ENCODE measurements at places on chromosomes 7 and 10.

DNA sequence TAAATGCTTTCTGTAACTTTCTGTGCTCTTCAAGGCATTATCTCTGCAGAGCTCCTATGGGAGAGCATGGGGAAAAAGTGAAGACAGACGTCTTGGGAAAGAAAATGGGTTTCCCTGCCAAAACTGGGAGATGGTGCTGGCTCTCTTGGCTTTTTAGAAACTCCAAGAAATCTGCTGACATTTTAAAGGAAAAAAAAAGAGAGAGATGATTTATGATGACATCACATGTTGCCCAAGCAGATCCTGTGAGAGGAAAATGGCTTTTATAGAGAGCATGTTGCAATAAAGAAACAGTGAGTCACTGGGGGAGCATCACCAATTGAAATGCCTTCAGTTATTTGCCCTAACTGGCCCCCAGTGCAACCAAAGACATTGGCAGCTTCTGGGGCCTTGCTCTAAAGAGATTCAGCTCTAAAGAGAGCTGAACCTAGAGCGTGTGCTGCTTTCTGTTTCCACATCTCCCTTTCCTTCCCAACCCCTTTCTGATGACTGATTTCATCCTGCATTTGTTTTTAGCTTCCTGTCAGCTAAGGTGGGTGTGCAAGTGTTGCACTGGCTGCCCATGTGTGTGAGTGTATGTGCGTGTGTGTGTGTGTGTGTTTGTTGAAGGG, 37.7 kb downstream of the LRMDA start:
- DNase-seq = no peak

DNA sequence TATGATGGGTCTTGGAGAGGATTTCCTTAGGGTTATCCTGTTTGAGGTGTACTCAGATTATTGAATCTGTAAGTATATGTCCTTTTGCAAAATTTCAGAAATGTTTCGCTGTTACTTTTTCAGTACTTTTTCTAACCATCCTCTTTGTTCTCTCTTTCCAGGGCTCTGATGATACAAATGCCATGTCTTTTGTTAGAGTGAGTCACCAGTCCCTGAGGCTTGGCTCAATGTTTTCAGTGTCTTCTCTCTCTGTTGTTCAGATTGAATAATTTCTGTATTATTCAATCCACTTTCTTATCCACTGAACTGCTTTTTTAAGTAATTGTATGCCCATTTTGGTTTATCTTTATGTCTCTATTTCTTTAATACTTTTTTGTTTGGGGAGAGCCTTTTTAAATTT, 449.4 kb downstream of the TNS3 start:
- DNase-seq = no peak

- DNase-seq = no peak
Observed at GRCh38 chr7:128221929-128222403, 19.1 kb upstream of the LEP start.

DNA sequence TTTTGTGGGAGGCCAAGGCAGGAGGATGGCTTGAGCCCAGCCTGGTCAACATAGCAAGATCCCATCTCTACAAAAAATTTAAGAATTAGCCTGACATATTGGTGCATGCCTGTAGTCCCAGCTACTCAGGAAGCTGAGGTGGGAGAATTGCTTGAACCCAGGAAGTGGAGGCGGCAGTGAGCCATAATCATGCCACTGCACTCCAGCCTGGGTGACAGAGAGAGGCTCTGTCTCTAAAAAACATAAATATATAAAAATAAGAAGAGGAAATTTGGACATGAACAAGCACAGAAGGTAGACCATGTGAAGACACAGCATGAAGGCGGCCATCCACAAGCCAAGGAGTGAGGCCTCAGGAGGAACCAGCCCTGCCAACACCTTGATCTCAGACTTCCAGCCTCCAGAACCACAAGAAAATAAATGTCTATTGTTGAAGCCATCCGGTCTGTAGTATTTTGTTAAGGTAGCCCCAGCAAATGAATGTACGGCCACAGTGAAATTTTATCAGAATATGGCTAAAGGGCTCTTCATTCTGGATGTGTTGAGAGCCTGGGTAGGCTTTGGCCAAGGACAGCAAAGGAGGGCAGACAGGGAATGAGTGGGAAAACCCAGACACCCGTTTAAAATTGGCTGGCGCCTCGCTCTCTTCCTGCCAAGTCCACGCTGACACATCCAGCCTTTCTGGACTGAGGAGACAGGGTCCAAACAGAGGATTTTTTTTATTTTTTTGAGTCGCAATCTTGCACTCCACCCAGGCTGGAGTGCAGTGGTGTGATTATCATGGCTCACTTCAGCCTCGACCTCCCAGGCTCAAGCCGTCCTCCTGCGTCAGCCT, 12.9 kb upstream of the GRID2IP start:
- no peak for DNase-seq

GRCh38 chr7:155220903-155221302, 76.8 kb upstream of the INSIG1 start:
- DNase-seq = no peak

GRCh38 chr7:85381212-85381611, 194.4 kb upstream of the SEMA3D start:
- no peak for DNase-seq

- no peak for DNase-seq
Observed at GRCh38 chr7:69147631-69148030, 450.6 kb upstream of the AUTS2 start.

GRCh38 chr10:15229268-15229667, 60.8 kb upstream of the NMT2 start:
- DNase-seq = no peak

- DNase-seq = no peak
Observed at GRCh38 chr10:78207216-78207615, 173.6 kb downstream of the RPS24 start.

- no peak for DNase-seq
Observed at GRCh38 chr7:27782849-27783248, 42.9 kb downstream of the TAX1BP1 start.

DNA sequence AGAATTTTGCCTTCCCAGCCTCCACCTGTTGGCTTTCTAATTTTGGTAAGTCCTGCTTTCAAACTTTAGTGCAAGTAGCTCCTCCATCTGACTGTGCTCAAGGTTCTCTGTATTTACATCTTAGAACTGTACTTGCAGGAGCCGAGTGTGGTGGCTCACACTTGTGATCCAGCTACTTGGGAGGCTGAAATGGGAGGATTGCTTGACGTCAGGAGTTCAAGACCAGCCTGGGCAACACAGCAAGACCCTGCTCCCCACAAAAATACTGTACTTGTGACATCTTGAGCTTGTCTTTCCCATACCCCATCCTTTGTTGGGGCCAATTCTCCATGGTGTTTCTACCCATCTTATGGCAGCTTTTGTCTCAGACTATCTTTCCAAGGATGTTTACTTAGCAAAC, 4.7 kb upstream of the VDAC2 start:
- no peak for DNase-seq

- DNase-seq = no peak
Observed at GRCh38 chr10:131653554-131654470, 247.0 kb upstream of the PPP2R2D start.

GRCh38 chr7:131655447-131655846, 99.0 kb upstream of the PODXL start:
- DNase-seq = no peak

DNA sequence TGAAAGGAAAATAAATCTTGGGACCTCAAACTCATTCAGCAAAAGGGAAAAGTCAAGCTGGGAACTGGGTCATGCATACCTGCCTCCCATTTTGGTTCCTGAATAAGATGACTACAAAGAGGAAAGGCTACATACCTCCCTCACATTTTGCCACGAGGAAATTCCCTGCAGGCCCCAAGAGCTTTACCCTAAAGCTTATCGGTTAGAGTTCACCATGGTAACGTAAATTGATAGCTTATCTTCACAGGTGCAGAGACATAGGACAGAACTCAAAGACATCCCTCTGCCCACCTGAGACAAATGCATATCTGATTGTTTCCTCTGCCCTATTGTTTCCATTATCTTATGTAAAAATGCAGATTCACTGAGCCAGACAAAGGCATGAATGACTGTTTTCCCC, 31.5 kb upstream of the GRB10 start:
- DNase-seq = no peak

DNA sequence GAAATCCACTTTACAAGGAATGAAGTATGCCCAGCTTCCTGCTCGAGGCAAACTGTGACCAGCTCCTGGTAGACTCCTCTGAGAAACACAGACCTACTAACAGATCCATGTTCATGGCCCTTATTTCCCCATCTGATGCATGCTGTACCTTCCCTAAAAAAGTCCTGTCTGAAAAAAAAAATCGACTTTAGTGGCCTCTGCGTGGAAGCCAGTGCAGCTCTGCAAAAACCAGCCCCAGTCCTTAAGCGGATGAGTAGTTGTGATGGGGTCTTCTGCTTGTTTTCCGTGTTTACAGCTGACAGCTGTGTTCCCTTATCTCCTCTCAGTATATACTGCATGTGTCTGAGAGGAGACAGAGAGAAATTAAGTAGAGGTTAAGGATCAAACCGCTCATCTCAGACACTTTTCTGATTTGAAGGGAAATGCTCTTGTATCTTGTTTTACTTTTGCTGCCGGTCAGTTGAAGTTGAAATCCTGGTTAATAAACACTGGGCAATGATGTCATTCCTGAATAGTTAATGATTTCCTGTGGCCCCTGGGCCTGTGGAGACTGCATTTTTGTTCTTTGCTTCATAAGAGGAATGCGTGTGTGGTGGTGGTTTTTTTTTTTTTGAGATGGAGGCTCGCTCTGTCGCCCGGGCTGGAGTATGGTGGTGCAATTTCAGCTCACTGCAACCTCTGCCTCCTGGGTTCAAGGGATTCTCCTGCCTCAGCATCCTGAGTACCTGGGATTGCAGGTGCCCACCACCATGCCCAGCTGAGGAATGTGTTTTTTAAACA, 67.6 kb downstream of the DOCK1 start:
- DNase-seq = peak; percentile 29

- DNase-seq = no peak
Observed at GRCh38 chr10:43354330-43354635, 17.2 kb upstream of the FXYD4 start.

DNA sequence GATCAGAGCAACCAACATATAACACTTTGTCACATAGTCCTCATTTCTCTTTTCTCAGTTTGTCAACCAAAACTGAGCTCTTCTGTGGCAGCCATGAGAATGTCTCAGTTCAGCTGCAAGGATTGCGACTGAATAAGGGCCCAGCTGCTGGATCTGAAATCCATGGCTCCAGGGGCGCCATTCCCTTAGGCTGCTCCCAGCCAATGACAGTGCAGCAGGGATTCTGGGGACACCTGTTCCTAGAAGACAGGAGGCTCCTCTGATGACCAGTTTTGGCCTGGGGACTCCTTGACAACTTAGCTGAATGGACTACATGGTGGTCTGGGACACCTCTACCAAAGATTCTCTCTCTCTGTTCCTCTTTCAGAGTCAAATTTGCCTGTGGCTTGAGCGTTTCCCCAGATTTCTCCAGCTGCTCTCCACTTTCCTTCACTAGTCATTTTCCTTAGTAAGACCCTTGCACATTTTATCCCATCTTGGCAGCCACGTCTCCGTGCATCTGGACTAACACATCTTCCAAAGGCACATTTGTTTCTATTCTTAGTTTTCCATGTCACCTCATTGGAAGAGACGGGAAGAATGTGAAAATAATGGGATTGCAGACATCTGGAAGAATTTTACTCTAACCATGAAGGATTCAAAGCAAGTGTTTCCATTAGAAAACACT, 28.1 kb upstream of the KIF5B start:
- no peak for DNase-seq

DNA sequence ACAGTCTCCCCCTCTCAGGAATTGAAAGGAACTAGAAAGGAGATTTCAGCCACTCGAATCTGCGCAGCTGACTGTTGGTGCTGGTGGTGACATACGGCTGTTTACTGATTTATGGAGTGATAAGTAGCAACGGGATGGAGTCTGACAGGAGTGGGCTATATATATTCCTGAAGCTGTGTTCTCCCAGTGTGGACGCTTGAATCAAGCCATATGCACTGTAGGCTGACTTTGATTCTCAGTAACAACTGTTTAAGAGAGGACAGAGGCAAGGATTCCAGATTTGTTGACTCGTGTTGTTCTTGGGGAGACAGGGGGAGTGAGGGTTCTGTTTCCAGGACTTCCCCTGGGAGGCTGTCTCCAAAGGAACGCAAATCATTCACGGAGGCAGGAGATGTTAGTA, 260.1 kb upstream of the AUTS2 start:
- DNase-seq = no peak

DNA sequence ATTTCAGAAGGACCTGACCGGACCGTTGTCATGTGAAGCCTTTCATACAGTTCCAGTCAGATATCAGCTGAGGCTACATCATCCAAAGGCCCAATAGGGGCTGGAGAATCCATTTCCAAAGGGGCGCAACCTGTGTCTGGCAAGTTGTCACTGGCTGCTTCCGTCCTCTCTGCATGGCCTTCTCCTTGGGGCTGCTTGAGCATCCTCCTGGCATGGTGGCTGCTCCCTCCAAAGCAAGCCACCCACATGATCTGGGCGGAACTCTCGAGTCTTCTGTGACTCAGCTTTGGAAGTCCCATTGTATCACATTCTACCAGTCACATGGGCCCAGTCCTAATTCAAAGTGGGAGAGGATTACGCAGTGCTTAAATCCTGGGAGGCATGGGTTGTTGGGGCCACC, 207.0 kb upstream of the SHH start:
- no peak for DNase-seq

- no peak for DNase-seq
Observed at GRCh38 chr10:35040760-35041501, 49.2 kb downstream of the CUL2 start.

- no peak for DNase-seq
Observed at GRCh38 chr10:29229258-29229705, 59.6 kb upstream of the LYZL1 start.

DNA sequence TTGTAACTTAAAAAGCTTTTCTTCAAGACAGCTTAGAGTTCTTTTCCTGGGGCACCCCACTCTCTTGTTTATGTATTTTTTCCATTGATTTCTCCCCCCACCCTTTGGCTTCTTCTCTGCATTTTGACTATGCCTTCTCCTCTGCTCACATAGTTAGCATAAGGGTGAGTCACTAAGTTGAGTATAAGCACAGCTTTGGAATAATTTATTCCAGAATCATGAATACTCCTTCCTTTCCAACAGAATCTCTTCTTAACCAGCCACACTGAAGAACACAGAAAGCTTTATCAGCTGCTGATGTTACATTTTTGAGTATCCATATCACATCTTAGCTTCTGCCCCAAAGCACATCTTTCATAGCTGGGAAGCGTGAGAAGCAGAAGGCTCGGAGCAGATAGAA, 449.5 kb upstream of the MKI67 start:
- no peak for DNase-seq

DNA sequence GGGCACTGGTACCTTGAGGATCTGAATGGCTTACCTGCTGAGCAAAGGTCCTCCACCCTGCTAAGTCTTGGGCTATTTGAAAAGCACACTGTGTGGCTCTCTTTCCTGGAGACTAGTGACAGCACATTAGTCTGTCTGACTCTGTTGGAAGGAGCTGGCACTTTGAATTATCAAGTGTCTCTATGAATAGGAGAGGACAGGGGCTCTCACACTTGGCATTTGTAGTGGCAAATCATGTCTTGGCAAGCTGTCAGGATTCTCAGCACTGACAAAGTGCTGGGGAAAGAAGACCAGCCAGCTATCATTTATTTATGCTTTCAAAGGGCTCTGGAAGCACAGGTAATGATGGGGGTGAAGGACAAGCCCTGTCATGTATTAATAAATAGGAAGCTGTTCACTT, 62.8 kb downstream of the MTPN start:
- DNase-seq = no peak

All from hippocampal formation (tissue), 2 donors.